Activated CD8-positive, alpha-beta memory T cell treated with anti-CD3 and anti-CD28 coated beads for 4 hours (primary cell): ENCODE measurements at places on chromosomes 5 and 9.

- DNase-seq: no peak
These were observed 17.2 kb upstream of the AFAP1L1 start for GRCh38 chr5:149254506-149254905.

DNA sequence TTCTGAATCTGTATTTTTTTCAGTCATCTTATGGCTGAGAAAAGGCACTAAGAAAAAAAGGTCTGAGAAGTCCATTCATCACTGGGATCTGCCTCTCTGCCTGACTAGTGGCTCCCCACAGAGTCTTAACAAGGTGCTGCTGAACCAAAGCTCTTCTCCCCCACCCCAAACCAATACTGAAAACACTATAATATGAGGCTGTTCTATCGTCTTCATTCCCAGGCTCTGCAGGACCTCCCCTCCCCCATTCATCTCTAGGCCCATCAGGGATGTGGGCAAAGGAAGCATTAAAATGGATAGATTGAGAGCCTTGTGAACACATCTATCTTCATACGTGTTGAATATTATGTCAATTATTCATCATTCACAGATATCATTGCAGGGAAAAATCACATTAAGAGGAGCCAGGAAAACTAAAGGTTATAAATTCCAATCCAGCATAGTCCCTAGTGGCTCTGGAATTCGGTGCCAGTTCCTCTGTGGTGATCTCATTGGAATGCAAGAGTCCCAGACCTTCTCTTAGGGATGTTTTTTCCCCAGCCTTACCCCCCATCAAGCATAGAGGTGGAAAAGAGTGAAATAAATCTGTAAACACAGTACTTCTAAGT lies 44.3 kb upstream of the GPR151 start:
- no peak for DNase-seq

GRCh38 chr9:135040892-135041291 lies 46.6 kb upstream of the OLFM1 start:
- DNase-seq: no peak

GRCh38 chr9:297104-297972 lies 82.7 kb downstream of the DOCK8 start:
- DNase-seq: no peak

- no peak for DNase-seq
These were observed 125.5 kb downstream of the ENC1 start for GRCh38 chr5:74514888-74515551.

- no peak for DNase-seq
These were observed 25.9 kb downstream of the GALNT12 start for GRCh38 chr9:98833090-98833956.

DNA sequence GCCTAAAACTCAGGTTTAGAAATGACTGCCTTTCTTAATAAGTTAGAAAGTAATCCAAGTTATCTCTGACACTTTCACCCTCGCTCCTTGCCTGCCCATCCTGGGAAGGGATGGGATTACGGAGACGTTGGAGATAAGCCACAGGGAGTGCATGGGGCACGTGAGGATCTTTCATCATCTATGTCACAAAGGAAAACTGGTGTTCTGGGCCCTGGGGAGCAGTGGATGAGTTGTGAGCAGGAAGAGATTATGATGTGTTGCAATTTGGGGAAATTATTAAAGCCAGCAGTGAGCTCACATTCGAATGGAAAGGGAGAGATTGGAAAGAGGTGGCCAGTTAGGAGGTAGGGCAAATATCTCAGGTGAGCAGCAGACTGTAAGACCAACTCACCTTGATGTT lies 12.8 kb downstream of the AFAP1L1 start:
- DNase-seq: no peak

GRCh38 chr5:45109062-45109461 lies 300.3 kb downstream of the MRPS30 start:
- no peak for DNase-seq

DNA sequence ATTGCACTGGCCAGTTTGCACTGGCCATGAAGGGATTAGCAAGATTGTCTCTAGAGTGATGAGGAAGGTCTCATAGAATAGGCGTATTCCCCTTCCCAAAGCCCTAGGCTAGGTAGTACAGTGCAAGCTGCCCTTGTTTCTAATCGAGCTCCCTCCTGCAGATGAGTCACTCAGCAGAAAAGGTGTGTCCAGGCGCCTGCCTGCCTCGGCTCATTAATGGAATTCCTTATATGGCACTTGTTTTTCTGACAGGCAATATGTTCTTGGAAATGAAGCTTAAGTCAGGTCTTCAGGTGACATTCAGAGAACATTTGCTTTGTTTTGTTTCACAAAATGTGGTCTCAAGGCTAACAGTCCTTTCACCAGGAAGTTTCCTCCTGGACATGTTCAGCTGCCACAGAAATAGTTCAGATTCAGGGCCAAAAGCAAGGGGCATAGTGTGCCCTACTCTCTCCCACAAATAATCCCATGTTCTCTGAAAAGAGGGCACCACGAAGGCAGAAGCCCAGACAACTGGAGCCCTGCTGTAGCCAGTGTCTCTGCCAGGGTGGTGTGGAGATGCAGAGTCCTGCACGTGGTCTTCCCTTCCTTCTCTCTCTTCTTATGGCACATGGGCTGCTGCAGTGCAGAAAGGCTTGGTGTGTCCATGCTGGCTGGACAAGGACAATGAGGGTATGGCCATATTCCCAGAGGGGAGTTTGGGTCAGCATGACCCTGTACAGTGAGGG lies 281.1 kb upstream of the MAP3K1 start:
- no peak for DNase-seq

GRCh38 chr9:38405785-38406184 lies 13.3 kb downstream of the ALDH1B1 start:
- DNase-seq: no peak

- no peak for DNase-seq
These were observed 202.1 kb downstream of the NXNL2 start for GRCh38 chr9:88737031-88737430.

DNA sequence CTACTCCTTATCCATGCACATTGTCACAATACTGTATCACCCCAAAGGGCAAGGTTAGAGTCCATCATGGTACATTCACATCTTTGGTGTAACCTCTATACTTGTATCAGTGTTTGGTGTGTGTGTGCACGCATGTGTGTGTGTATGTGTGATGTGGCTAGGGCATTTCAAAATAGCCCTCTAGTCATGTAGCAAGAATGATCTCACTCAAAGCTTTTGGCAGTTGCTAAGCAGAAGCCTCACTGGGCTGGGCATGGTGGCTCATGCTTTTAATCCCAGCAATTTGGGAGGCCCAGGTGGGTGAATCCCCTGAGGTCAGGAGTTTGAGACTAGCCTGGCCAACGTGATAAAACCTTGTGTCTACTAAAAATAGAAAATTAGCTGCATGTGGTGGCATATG lies 245.3 kb downstream of the ADGRV1 start:
- no peak for DNase-seq

DNA sequence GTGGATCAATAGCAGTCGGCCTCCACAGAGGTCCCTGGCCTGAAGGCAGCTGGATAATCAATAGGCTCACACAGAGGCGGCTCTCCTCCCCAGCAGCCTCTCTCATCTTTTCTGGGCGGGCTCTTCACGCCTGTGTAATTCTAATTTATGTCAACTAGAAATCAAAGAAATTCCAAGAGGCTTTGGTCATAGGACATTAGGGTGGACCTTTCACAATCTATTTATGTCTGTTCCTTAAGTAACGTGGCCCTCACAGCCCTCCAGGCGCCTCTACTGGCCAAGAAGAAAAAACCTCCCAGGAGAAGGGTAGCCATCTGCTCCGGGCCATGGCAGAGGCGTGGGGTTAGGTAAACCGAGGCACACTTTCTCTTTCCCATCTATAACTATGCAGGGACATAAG lies 205.1 kb upstream of the EFNA5 start:
- no peak for DNase-seq

GRCh38 chr9:121831869-121832268 lies 180.4 kb downstream of the DAB2IP start:
- DNase-seq: no peak

DNA sequence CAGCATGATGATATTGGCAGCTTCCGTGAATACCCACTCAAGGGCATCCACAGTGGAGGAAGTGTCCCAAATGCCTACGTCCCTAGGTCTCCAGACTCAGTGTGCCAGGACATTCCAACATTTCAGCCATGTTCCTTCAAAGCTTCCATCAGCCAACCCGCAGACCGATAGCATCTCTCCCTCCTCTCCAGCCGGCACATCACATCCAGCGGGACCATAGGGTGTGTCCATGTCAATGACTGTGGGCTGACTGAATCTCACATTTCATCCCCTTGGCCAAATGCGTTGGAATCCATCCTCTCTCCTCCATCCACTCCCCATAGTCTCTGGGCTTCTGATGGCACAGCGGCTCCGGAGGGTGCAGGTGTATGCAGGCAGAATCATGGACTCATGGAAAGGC lies 22.2 kb upstream of the GFPT2 start:
- DNase-seq: no peak
